ENCODE measurements at places on chromosomes 5 and 9.

GRCh38 chr9:18137815-18138214, 336.1 kb upstream of the ADAMTSL1 start:
- no peak for DNase-seq

DNA sequence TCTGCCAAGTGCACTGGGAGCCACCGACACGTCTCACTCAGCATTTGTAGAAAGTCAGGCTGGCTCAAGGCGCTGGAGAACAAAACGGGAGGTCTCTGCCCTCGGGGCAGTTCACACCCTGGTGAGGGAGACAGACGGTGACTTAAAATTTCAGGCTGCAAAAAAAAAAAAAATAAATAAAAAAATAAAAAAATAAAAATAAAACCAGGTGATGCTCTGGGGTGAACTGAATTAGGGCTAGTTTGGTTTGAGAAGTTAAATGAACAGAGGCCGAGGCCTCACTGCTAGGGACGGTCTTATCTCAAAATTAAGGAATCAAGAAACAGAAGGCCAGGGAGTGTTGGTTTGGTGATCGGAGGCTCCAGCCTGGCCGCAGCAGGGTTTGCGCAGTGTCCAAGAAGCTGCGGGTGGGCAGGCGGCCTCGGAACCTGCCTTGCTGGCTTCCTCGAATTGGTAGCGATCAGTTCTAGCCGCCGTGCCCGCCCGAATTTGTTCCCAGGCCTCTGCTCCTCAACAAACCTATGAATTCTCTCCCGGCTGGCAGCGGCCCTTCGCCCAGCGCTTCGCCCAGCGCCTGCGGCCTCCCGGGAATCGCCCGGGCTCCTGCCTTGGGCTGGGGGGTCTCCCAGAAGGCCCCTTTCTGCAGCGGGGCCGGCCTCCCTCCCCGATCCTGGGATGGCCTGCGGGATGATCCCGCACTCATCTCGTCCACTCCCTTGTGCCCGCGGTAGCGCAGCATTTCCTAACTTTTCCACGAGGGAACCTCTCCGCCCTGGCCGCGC, 1.5 kb downstream of the NKX2-5 start:
- no peak for DNase-seq

DNA sequence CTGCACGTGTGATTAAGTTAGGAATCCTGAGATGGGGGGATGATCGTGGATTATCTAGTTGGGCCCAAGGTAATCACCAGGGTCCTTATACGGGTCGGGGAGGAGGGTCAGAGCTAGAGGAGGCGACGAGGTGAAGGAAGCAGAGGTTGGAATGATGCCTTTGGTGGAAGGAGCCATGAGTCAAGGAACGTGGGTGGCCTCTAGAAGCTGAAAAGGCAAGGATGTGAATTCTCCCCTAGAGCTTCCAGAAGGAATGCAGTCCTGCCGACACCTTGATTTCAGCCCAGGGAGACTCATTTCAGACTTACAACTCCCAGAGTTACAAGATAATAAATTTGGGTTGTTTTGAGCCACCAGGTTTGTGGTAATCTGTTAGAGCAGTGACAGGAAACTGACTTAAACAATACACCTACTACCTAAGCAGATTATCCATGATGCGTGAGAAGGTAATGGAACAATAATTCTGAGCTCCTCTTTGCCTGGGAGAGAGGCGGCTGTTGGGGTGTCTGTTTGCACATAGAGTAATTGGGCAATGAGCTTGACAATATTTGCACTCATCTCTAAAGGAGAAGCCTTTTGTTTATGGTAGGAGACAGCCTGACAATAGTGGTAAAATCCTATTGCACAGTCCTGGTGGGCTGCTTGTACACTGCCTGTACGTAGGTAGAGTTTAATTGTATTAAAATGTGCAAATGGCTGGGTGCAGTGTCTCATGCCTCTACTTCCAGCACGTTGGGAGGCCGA, 129.3 kb upstream of the IER5L start:
- no peak for DNase-seq

DNA sequence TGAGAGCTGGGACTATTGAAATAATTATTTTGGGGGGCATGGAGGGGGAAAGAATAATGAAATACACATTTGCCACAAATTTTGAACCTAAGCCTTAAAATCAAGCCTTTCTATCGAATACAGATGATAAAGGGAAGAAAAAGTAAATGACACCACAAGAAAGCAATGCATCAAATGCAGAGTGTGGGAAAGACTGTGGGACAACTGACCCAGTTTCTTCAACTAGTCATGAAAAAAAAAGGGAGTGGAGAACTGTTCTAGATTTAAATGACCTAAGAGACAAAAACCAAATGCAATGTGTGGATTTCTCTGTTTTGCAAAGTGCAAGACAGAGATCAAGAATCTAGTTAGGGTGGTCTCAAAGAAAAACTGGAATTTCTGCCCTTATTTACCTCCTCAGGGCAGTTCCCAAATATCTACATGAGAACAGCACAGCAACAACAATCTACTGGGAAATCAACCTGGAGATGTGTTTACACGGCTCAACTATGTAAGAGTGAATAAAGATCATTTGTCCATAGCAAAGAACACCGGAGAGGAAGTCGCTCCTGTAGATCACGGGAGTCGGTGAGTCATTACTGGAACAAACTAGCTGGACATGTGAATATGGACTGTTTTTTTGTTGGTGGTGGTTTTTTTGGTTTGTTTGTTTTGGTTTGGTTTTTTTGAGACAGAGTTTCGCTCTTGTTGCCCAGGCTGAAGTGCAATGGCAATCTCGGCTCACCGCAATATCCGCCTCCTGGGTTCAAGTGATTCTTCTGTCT, 145.9 kb downstream of the DROSHA start:
- no peak for DNase-seq

GRCh38 chr5:39570403-39571027, 145.7 kb upstream of the DAB2 start:
- peak; percentile 10 for DNase-seq

- no peak for DNase-seq
Measured at GRCh38 chr5:168612996-168613395, 33.8 kb upstream of the PANK3 start.

DNA sequence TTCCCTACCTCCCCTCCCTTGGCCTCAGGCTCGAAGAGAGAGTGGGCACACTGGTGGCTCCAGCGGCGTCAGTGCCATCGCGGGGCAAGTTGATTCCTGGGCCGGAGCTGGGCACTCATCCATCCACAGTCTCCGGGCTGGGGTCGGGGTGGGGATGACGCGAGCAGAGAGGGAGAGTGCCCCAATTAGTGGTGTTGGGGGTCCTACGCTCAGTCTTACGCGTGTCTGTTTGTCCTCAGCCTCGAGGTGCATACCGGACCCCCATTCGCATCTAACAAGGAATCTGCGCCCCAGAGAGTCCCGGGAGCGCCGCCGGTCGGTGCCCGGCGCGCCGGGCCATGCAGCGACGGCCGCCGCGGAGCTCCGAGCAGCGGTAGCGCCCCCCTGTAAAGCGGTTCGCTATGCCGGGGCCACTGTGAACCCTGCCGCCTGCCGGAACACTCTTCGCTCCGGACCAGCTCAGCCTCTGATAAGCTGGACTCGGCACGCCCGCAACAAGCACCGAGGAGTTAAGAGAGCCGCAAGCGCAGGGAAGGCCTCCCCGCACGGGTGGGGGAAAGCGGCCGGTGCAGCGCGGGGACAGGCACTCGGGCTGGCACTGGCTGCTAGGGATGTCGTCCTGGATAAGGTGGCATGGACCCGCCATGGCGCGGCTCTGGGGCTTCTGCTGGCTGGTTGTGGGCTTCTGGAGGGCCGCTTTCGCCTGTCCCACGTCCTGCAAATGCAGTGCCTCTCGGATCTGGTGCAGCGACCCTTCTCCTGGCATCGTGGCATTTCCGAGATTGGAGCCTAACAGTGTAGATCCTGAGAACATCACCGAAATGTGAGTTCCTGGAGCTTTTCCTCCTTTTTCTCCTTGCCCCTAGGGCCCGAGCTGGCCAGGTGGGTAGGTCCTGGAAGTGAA, 861 bp downstream of the NTRK2 start:
- no peak for DNase-seq

DNA sequence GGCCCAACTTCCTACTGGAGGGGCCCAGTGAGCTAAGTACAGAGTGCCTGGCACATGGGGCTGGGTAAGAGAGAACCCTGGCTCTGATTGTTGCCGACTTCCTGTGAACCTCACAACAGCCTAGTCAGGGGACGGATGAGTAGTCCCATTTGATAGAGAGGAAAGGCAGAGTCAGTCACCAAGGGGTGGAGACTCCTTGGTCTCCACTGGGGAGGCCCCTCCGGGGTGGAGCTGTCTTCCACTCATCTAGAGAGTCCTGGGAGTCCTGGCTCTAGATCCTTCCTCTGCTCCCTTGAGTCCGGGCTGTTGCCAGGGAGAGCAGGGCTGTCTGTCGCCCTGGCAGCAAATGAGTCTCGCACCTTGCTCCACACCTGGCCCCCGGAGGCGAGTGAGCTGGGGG, 8.0 kb downstream of the GRK6 start:
- no peak for DNase-seq

DNA sequence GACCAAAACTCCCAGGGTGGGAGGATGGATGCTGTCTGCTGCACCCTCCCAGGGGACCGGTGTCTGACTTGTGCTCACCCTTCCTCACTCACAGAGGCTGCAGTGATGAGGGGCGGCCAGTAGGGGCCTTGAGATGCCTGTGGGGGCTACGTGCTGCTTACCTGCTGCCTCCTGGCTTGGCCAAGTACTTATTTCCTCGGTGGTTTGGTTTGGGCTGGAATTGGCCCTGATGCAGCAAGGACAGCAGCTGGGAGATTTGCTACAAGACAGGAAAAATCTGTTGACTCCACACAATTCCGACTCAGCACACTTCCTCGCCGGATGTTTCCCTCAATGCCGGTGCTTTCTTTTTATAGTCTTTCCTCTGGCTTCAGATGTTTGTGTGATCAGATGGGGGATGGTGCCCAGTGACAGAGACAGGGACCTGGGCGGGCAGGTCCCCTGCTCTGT, 6.6 kb downstream of the PCDH12 start:
- DNase-seq: peak; percentile 51

GRCh38 chr9:17793713-17794622, 215.1 kb downstream of the SH3GL2 start:
- peak; percentile 13 for DNase-seq

All from A549 (cell line).